Stimulated activated CD8-positive, alpha-beta memory T cell treated with anti-CD3 and anti-CD28 coated beads, Interleukin-15, amount 100 ng/mL, for 4 hours (primary cell): ENCODE measurements at places on chromosomes 16 and 17.

GRCh38 chr17:45131616-45132319, 547 bp downstream of the PLCD3 start:
- DNase-seq = no peak

DNA sequence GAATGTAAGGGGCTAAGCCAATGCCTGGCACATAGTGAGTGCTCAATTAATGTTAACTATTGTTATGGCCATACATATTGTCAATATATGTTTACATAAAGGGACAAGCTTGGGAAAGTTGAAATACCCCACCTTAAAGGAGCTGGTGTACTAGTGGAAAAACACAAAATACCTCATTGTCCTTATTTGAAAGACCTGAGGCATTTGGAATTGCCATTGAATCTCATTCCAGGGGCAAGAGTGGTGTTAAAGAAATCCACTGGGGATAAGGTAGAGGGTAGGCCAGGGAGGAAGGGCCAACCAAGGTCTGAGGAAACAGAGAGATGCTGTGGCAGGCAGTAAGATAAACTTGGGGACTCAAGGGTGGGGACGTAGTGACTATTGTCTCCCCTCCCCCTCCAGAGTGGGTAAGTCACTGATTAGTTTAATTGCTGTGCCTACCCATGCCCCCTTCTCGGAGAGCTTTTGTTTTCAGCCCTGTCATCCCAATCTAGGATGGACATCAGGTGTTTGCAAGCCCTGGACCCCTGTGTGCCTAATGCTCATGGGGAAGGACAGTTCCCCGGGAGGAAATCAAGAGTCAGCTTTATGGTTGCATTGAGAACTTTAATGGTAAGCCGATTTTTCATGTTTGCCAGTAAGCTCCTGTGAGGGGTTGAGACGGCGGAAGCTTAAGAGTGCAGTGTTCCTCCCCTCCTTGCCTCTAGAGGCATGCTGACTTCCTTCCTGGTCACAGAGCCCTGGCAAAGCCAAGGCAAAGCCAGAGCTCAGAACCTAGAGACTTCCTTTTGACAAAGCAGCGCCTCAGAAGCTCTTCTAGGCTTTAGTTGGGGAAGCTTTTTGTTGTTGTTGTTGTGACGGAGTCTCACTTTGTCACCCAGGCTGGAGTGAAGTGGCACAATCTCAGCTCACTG, 2.5 kb upstream of the HEATR9 start:
- no peak for DNase-seq

GRCh38 chr17:38333635-38334295, 10.0 kb downstream of the GPR179 start:
- DNase-seq = no peak

DNA sequence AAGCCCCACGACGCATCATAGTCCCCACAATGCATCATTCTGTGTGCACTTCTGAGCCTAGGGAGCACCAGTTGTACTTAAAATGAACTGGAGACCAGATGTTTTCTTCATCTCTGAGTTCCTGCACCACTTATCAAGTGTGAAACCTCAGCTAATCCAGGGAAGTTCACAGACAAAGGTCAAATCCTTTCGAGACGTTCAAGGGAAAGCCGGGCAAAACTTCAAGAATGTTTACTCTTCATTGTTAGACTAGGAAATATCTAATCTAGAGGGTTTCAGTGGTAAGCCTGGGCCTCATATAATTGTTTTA, 4.6 kb upstream of the PMP22 start:
- no peak for DNase-seq

GRCh38 chr16:53910990-53911389, 207.0 kb downstream of the FTO start:
- no peak for DNase-seq

DNA sequence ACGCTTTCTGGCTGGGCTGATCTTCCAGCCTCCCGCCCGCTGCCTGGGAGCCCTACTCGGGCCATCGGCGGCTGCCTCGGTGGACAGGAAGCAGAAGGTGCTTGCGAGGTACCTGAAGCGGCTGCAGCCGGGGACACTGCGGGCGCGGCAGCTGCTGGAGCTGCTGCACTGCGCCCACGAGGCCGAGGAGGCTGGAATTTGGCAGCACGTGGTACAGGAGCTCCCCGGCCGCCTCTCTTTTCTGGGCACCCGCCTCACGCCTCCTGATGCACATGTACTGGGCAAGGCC, 30.7 kb downstream of the CIITA start:
- DNase-seq = no peak

GRCh38 chr17:51505450-51505849, 245.1 kb downstream of the UTP18 start:
- DNase-seq = no peak

DNA sequence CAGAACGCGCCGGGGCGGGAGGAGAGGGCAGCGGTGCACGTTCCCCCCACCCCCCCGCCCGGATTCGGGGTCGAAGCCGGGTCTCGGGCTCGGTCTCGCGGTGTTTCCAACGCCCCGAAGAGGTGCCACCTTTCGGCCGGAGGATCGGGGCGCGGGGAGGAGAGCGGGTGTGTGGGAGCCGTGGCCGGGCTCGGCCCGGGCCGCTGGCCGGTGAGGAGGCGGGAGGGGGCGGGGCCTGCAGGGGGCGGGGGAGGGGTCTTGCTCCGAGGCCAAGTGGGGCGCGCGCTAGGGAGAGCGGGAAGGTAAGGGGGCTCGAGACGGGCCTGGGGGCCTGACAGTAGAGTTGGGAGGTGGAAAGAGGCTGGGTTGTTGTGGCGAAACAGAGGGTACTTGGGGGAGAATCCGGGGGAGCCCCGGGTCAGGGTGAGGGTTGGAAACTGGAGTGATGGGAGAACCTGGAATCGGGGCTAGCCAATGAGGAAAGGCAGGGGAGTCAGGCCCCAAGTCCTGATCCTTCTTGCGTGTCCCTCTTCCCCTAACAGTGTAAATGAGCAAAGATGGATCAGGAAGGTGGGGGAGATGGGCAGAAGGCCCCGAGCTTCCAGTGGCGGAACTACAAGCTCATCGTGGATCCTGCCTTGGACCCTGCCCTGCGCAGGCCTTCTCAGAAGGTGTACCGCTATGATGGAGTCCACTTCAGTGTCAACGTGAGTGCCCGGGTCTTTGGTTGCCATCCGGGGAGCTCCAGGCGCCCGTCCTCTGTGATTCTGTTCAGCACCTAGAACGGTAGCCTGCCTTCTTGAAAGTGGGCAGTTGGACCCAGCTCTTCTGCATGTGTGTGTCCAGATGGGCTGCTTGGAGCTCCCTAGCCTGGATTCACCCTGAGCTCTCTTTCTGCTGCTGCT, 873 bp downstream of the SETD1A start:
- no peak for DNase-seq

DNA sequence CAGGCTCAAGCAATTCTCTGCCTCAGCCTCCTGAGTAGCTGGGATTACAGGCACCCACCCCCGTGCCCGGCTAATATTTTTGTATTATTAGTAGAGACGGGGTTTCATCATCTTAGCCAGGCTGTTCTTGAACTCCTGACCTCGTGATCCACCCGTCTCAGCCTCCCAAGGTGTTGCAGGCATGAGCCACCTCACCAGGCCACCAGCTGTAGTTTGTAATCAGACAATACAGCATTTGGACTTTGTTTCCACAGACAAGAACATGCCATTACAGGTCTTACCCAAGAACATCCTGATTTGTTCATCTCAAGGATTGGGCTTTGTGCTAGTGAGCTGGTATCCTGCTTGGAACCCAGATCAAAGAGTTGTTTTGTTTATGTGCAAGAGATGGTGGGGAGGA, 30.1 kb downstream of the C17orf100 start:
- no peak for DNase-seq

DNA sequence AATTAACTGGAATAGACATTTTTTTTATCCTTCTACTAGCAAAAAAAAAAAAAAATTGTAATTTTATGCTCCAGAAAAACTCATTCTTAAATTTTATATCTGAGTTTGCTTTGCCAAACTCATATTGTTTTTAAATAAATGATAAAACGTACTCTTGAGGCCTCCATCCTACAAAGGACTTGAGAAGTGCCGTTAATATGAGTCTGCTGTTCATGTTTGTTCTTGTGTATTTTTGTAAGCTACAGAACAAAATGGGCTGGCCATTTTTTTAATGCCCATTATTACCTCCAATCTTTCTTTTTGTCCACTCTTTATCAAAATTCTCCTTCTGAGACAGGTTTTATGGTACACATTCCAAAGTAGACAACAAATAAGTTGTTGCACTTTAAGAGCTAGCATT, 643.5 kb upstream of the SOX9 start:
- DNase-seq = no peak

DNA sequence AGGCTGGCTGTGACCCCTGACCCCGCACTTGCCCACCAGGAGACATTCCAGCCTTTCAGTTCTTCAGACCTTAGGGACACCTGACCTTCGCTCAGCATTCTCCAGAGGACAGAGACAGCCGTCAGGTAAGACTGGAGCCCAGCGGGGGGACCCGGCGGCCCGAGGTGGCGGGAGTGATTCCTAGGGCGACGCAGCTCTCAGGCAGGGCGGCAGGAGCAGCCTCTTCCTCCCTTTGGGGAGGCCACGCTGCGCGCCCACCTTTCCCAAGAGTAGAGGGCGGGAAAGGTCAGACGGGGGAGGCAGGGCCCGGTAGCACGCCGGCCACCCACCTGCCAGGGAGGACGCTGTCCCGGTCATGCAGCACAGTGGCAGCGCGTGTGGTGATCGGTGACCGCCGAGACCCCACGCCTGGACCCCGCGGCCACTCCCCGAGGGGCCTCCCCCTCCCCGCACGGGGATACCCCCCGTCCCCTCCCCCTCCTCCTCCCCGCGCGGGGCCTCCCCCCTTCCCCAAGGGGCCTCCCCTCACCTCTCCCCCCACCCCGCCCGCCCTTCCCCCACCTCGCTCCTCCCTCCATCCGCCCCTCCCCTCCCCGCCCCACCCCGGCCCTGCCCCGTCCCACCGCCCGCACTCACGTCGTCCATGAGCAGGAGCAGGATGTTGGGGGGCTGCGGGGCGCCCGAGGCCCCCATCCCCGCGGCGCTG, 472 bp downstream of the GALNS start:
- no peak for DNase-seq

GRCh38 chr16:4261557-4262172, 11.2 kb downstream of the TFAP4 start:
- no peak for DNase-seq

DNA sequence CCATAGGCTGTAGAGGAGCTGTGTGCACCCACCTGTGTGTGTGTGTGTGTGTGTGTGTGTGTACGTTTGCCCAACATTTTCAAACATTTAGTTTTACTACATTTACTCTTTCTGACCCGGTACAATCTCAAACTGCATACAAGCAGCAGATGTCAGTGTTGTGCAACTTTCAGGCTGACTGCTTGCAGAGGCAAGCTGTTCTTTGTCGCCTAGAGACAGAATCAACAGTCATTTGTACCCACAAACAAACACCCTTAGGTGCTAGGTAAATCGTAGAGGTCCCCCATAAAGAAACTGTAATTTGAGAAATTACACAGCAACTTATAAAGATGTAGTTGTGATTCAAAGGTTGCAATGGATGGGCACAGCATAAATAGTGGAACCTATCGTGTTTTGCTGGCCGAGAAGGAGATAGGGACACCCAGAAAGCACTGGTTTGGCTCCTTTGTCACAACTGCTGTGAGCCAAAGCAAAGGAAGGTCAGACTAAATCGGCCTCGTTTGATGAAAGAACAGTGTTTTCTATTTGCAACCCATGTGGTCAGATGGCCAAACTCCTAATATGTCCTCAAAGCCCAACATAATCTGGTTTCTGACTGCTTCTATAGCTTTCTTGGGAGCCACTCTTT, 478.4 kb downstream of the TOX3 start:
- DNase-seq = no peak

- DNase-seq = no peak
Observed at GRCh38 chr16:66001432-66001831, 365.1 kb upstream of the CDH5 start.

DNA sequence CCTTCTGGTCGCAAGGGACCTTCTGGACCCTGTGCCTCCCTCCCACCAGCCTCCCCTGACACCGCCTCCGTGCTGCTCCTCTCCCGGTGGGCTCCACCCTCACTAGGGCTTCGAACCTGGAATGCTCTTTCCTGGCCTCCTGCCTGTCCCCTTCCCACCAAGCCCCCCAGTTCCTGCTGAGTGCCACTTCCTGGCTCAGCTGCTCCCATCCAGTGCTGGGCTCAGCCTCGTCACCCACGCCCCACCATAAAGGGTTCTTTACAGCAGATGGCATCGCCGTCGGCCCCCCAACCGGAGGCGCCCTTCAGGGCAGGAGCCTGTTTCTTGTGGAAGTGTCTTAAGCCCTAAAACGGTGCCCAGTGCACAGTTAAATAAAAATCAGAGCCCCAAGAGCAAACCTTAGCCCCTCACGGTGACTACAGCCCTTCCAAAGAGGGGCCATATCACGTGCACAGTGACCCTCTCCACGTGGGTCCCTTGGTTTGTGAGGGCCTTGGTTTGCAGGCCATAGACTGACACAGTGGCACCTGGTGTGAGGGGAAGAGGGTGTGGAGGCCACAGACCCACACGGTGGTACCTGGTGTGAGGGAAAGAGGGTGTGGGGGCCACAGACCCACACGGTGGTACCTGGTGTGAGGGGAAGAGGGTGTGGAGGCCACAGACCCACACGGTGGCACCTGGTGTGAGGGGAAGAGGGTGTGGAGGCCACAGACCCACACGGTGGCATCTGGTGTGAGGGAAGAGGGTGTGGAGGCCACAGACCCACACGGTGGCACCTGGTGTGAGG, 111.4 kb downstream of the METRNL start:
- no peak for DNase-seq

DNA sequence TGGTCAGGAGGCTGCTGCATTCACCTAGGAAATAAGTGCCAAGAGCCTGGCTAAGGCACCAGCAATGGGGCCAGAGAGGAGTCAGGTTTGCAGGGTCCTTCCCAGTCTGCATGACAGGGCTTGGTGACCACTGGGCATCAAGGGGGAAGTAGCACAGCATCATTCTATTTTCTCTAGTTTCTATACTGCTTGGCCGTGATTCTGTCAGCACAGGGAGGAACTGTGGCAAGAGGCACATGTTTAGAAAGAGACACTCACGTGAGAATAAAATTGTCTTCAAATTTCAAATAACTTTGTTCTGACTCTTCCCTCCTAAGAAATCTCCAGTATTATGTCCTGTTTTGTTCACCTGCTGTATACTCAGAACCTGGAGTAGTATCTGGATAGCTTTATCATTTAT, 37.8 kb downstream of the ERN1 start:
- DNase-seq = no peak

DNA sequence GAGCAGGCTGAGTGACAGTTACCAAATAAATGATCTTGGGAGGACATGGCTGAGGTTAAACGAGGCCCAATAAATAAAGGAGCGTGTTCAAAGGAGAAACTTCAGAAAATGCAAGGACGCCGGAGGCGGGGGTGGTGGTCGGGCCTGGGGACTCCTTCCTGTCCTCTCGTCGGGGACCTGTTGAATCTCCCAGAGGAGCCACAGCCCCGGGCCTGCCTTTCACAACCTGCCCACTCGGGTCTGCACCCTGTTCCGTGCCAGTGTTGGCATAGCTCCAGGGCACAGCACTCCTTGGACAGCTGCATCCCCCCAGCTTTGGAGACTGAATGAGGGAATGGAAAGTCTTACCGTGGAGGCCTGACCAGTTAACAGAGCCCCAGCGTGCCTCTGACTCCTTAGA, 8.1 kb upstream of the TBX4 start:
- no peak for DNase-seq

DNA sequence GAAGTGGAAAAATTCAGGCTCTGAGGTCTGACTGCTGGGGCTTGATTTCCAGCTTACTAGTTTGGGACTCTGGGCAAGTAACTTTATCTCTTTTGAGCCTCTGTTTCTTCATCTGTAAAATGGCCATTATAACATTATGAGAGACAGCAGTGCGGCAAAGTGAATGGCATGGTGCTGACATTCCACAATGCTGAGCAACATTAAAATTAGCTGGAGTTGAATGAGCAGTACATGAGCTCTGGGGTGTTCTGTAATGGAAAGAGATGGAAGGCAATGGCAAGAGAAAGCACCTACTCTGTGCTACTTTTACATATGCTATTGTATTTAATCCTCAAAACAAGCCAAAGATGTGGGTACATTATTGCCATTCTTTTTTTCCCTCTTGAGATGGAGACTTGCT, 535.7 kb upstream of the CDH11 start:
- no peak for DNase-seq
